H7 (cell line): ENCODE measurements at places on chromosomes 2 and 18. TPM values are rescaled to one million over a fixed set of nuclear protein-coding genes. Genes with fewer than 3 reads are reported as not detected.

Gene RFTN2
- total RNA-seq, result 3.2 and 3.4 TPM in 2 replicates

Gene TNS1
- 3.1 and 3.8 TPM in 2 replicates for total RNA-seq

Gene RNF25
- total RNA-seq, result 40.6 and 55.5 TPM in 2 replicates

Gene RMC1
- total RNA-seq, result 13.0 and 15.1 TPM in 2 replicates

Gene IL18RAP
- total RNA-seq, result not detected in 2 replicates

Gene MDH1B
- total RNA-seq, result 2.0 and 2.2 TPM in 2 replicates
